ENCODE measurements at places on chromosomes 6 and 20. TPM values are rescaled to one million over a fixed set of nuclear protein-coding genes. Genes with fewer than 3 reads are reported as not detected.

GRCh38 chr20:708956-709355 is 33.4 kb upstream of the SCRT2 start:
- DNase-seq, result no peak

- no peak for DNase-seq
Observed at GRCh38 chr6:149852180-149852579, 12.0 kb downstream of the LRP11 start.

DNA sequence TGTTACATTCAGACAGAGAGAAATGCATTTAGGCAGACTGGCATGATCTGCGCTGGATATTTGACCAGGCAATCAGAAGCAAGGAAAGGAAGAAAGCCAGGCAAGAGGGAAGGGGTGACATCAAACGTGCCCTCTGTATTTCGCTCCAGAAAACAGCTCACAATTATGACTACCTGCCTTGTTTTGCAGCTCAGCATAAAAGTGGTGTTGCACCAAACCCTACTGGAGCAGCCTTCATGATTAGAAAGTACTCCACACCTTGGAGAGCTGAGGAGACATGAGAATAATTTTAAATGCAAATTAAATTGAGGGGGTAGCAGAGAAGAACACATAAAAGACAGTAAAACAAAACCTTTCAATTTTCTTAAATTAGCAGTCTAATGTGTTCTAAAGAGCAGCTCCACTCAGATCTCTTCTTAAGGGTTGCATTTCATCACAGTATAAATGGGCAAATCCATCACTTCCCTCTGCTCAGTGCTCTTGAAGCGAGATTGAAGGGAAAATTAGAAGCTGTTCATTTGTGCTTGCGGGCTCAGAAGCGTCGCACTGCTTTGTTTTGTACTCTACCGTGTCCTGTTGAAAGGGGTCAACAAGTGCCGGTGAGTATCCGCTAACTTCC is at the start of gene PHACTR1:
PHACTR1 (plus strand) TSS at position 470 of the 619 bp plus-strand sequence.
- DNase-seq, result no peak

Gene GGTLC1
- not detected for total RNA-seq

Gene GATA5
- total RNA-seq, result 0.19 TPM

DNA sequence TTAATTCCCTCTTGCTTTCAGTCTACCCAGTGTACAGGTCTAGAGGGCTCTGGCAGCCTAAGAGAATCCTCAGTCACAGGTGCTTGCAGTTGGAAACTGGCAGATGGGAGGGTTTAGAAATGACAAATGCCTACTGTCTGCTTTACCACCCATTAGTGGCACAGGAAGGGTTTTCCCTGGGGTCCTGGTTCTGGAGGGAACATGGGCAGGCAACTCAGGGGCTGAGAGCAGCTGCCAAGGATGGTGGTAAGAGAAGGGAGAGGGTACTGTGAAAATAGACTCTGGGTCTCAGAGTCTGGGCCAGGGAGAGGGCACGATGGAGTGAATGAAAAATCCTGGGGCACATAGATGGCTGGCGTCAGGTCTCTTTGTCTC is 103.5 kb downstream of the TCP11 start:
- no peak for DNase-seq

Gene NKX2-2
- total RNA-seq, result not detected

GRCh38 chr6:47817749-47818148 is 35.9 kb downstream of the OPN5 start:
- DNase-seq, result no peak

Gene ULBP1
- 0.19 TPM for total RNA-seq

Gene C4B
- 32.7 TPM for total RNA-seq

- no peak for DNase-seq
Observed at GRCh38 chr6:143948208-143948607, 59.9 kb downstream of the PLAGL1 start.

DNA sequence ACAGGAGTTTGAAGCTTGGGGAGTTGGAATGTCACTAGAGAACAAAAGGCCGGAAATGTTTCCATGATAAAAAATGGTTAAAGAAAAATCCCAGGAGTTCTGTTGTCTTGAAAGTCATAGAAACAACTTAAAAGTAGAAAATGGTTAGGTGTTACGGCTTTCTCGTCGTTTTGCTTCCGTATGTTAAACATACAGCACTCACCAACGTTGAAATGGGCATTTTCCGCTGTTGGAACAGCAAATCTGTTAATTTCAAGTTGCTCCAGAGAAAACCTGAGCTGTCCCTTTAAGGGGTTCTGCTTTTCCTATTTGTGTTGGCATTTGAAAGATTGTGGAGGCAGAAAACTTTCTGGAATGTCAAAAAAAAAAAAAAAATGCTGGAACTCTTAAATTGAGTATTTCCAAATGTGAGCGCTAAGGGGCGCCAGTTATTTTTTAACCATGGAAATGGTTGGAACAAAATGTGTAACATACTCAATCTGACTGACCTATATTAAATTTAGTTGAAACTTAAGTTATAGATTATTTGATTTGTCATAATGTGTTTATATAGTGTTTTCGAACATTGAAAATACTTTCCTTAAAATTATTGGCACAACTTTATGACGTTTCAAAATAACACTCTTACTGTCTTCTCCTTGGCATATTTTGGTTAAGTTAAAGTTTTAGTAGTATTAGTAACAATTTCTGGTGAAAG is 2.2 kb downstream of the QKI start:
- DNase-seq, result no peak

Gene ZSCAN23
- 1.5 TPM for total RNA-seq

Gene RSPH3
- 6.7 TPM for total RNA-seq

Gene ZC3H12D
- 3.0 TPM for total RNA-seq

Gene FYN
- total RNA-seq, result 183 TPM

- DNase-seq, result no peak
Observed at GRCh38 chr6:42222448-42222847, 4.8 kb upstream of the MRPS10 start.

GRCh38 chr6:89200706-89201215 is 16.4 kb downstream of the GABRR1 start:
- DNase-seq, result no peak

DNA sequence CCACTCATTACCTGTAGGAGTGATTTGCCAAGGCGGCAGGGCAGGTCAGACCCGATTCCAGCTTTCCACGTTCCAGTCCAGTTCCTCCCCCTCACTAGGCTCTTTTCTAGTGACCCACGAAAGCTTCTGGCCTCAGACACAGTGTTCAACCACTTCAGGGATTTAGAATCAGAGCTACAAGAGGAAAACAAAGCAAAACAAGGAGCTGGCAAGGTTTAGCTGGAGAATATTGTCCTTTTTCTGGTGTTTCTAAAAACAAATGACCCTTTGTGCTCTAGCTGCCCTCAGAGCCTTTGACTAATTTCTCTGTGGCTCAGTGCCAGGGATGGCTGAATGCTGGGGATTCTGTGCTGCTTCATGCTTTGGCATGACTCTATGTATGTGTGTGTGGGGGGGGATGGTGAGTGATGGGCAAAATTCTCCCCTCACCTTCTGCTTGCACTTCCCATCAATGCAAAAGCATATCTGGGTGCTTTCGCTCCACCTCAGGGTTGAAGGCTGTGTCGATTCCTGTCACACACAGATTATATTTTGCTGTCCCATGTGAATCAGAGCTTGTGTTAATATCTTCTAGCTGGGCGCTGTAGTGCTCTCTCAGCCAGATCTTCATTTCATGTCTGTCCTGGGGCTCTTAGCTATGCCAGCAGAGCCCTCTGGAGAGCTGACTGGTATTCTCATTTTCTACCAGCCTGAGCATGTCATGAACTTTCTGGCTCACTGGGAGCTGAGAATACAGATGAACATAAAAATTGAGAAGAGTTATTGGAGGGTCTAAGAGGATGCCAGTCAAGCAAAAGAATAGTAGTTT is 19.3 kb upstream of the NEDD9 start:
- no peak for DNase-seq

- no peak for DNase-seq
Observed at GRCh38 chr6:45044510-45045252, 283.4 kb upstream of the RUNX2 start.

GRCh38 chr6:78861509-78861908 is 5.8 kb upstream of the IRAK1BP1 start:
- DNase-seq, result no peak

Gene KHDC1
- total RNA-seq, result 0.35 TPM

DNA sequence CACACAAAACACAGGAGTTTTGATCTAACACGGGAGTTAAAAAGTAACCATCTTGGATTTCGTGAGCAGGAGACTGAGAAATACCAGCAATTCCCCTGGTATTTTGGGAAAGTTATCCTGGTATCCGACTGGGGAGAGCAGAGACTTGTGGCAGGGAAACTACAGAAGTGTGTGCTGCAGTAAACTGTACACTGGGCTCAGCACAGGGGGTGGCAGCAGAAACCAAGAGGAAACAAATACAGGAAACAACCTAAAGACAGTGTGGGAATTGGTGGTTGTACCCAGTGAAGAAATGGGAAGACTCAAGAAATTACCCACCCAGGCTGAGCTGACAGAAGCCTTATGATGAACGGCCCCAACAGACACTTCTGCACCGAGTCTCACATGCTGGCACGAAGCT is 109.8 kb downstream of the CHD6 start:
- DNase-seq, result no peak

- no peak for DNase-seq
Observed at GRCh38 chr6:153963352-153963751, 75.7 kb upstream of the OPRM1 start.

Gene GABRR1
- not detected for total RNA-seq

- no peak for DNase-seq
Observed at GRCh38 chr6:163836876-163837690, 422.6 kb downstream of the QKI start.

DNA sequence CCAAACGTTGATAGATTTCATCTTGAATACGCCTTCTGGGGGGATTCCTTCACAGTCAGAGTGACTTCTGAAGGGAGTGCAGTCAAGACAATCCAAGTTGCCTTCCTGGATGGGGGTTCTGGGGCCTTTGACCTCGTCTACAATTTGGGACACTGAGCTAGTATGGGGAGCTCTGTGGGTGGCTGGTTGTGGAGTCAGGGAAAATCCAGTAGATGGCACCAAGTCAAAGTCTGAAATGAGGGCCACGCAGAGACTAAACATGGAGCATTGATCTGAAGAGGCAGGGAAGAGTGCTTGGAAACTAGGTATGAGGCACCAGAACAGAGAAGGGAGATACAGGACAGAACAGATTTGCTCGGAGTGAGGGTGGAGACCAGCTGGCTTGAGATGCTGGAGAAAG is 43.6 kb upstream of the CCN6 start:
- DNase-seq, result no peak

DNA sequence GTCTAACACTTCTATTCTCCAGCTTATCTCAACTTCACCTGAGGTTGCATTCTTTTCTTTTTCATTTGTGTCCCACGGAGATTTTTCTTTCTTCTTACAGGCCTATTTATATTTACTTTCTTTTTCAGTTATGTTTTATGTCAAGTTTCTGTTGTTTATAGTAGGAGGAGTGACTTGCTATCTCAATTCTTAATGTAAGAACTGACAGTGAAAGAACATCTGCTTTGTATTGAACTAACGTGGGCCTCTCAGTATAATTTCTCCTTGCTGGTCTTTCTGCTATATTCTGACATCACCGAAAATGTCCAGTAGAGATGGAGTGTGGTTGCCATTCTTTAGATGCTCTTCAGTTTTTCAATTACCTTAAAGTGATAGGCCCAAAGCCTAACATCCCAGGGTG is 521.7 kb downstream of the EPM2A start:
- DNase-seq, result no peak

GRCh38 chr20:37552415-37552814 is 24.7 kb upstream of the BLCAP start:
- DNase-seq, result no peak

DNA sequence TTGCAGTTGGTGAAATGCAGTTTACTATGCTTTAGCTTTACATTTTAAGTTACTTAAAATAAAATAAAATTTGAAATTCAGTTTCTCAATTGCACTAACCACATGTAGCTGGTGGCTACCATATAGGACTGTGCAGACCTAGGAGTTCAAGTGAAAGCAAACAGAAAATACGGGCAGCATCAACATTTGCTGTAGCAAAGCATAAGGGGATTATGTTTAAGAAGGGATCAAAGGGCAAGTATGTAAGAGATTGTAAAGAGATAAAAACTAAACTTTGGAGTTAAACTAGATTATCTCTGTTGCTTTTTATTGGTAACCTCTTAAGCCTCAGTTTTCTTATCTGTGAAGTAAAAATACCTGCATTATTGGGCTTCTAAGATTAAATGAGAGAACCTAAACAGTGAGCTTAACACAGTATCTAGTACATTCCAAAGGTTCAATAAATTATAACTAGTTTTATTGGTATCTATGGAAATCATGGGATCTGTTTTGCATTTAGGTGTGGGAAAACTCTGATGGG is 81.2 kb downstream of the SPTLC3 start:
- no peak for DNase-seq

- no peak for DNase-seq
Observed at GRCh38 chr6:106186714-106187113, 100.6 kb downstream of the PRDM1 start.

DNA sequence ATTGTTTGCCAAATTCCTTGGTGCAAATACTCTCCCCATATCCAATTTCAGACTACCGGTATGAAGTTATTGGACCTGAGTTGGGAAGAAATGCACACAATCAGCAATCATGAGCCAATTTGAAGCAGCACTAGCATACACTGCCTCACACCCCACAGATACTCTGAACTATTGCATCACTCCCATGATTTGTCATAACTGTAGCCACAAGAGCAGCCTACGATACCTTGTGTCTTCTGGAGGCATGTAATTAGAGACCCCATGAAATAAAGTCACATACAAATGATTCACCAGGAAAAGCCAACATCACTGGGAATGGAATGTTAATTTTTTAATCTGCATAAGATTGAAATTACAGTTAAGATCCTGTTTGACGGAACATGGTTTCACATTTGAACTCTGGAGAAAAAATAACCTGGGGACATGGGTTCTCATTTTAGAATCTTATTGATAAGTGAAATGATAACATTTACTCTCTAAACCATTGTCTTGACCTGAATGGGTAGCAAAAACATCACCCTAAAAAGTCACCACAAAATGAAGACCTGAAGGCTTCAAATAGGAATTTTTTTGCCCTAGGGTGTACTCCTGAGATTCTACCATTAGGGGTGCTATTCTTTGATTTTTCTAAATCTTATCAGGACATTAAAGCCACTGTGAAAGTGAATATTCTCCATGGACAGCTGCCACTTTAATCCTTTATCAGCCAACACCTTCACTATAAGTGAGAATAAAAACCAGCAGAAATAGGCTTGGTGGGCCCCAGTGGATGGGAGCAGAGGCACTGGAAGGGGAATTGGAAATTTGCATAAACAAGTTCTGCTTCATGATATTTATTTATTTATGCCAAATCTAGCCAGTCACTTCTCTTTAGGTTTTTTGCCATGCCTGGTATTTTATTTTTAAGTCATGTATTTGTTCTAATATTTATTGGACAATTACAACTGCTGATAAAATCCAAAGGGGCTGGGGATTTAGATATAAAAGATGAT is 34.5 kb upstream of the HBS1L start:
- no peak for DNase-seq
